ENCODE measurements at places on chromosomes 11 and 22. TPM values are rescaled to one million over a fixed set of nuclear protein-coding genes. Genes with fewer than 3 reads are reported as not detected.

The PPFIA1 gene
- total RNA-seq: 60.9 TPM

The MYEOV gene
- 3.2 TPM for total RNA-seq

The PRG2 gene
- not detected for total RNA-seq

The RAB39A gene
- not detected for total RNA-seq

The OR10A2 gene
- total RNA-seq: not detected

The RFPL2 gene
- total RNA-seq: not detected

The DGAT2 gene
- 0.43 TPM for total RNA-seq

The TIMM10 gene
- total RNA-seq: 39.3 TPM

The MFRP gene
- not detected for total RNA-seq

The E2F8 gene
- total RNA-seq: 2.2 TPM

The CYP2D6 gene
- total RNA-seq: under 0.01 TPM

The ATP5MG gene
- 34.1 TPM for total RNA-seq

The TRMT2A gene
- total RNA-seq: 45.3 TPM

The SLC22A6 gene
- total RNA-seq: not detected

The MS4A3 gene
- not detected for total RNA-seq

The ELFN2 gene
- 0.32 TPM for total RNA-seq

The TMPRSS5 gene
- under 0.01 TPM for total RNA-seq

The KRTAP5-10 gene
- not detected for total RNA-seq
